ENCODE measurements at places on chromosomes 1 and 21.

DNA sequence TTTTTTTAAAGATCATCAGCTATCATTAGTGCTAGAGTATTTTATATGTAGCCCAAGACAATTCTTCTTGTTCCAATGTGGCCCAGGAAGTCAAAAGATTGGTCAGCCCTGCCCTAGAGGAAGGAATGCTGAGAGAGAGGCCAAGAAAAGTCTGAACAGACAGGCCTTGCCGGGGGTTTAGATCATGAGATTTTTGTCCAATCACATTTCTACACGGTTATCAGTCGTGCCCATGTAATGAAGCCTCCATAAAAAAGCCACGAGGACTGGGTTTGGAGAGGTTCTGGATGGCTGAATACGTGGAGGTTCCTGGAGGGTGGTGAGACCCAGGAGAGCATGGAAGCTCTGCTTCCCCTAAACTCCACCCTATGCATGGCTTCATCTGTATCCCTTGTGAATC is 24.3 kb upstream of the ENO1 start:
- no peak for DNase-seq

DNA sequence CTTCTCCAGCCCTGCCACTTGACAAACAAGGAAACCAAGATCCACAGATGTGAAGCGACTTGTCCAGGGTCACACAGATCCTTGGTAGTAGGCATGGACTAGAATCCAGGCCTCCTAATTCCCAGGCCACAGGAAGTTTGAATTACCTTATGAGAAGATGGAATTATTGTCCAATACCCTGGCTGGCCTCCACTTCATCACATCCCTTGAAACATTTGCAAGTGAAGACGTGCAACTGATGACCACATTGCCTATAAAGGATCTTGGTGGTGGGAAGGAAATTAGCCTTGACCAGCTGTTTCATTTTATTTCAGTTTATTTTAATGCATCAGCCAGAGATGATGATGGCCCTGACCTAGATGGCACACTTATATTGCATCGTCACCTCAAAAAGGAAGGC is 165.8 kb upstream of the CAMK1G start:
- DNase-seq: no peak

DNA sequence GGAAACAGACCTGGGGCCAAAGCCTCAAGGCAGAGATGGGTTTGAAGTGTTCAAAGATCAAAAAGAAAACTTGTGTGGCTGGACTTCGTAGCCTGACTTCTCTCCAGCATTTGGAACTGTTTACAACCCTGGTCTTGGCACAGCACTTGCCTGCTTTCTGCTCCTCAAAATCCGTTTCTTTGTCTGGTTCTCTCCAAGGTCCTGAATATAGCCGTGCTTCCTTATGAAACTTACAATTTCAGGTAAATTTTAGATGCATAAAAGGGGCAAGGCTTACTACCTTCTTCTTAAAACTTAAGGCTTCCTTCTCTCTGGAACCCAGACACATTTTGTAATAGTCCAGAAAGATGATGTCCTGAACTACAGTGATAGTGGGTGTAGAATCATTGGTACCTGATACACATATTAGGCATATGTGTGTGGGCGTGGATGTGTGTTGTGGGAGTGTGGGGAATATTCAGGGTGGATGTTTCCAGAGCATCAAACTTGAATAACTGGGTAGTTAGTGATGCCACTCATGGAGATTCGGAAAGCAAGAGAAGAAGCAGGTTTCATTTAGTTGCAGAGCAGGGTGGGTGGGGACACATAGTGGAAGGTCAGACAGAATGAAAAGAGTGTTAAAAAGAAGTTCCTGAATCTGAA is 26.4 kb upstream of the FAM78B start:
- DNase-seq: no peak

DNA sequence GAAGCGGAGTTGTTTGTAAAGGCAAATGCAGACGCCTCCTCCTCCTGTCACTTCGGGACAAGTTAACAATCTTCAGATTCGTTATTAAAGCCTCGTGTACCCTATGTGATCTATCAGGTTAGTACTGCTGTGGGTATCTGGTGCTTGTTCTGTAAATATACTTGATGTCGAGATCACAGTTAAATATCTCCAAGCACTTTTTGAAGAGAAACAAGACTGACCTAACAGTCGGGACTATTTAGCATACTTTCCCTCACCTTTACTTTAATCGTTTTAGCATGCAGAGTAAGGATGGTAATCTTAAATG is 710 bp downstream of the KLHL20 start:
- peak; percentile 44 for DNase-seq

- no peak for DNase-seq
These were observed 32.7 kb downstream of the WLS start for GRCh38 chr1:68199603-68200002.

DNA sequence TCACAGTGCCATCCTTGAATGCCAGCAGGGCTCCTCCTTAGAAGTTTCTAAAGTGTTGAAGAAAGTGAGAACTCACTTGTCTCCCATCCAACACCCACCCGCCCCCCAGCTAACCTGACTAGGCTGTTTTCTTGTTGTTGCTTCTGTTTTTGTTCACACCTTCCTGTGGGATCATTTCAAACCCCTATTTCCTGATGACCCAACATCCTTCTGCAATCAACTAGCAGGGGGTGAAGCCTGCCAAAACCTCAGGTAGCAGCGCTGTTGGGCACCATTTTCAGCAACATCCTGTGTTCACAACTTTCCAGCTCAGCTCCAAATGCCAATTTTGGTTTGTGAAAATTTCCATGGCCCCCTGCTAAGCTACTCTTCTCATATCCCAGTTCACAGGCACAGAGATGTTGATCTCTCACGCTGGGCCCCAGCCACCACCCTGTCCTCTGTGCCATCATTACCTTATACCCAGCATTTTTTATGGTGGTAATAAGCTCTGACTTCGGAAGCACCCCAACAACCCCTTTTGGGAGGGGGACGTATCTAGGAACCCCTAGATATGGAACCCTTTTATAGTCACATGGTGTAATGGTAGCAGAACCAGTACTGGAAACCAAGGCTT is 41.4 kb downstream of the CDC7 start:
- DNase-seq: no peak

GRCh38 chr1:14887764-14888350 is 265.7 kb upstream of the TMEM51 start:
- no peak for DNase-seq

DNA sequence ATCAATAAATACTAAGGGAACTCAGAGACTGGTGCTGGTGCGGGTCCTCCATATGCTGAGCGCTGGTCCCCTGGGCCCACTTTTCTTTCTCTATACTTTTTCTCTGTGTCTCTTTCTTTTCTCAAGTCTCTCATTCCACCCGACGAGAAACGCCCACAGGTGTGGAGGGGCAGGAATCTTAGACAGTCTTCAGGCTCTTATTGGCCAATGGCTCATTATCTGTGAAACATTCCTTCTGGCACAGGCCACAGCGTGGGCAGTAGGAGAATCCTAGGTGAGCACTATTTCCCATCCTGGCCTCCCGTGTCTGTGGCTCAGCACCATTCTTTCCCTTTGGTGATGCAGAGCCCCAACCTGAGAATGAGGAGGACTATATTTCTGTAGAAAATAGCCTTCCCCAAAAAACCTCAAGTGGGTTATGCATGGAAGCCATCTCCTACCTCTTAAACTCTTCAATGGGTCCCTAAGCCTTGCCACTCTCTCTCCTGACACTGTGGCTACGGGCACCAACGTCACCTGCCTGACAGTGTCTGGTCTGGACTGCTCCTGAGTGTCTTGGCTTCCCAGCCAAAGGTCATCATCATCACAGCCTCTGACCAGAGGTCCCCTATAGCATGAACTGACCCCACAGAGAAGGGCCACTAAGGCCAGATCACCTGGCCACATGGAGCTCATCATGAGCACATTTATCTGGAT is 6.2 kb upstream of the SLAMF1 start:
- DNase-seq: no peak

DNA sequence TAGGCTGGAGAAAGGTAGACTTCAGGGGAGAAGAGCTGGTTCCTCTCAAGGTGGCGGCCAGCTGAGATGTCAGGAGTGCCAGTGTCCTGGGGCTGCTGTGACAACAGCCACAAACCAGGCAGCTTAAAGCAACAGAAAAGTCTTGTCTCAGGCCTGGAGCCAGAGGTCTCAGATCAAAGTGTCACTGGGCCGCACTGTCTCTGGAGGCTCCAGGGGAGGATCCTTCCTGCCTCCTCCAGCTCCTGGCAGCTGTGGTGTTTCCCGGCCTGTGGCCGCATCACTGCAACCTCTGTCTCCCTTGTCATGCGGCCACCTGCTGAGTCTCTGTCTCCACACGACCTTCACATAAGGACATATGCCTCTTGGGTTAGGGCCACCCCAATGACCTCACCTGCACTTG is 24.4 kb upstream of the TSPEAR start:
- DNase-seq: no peak

DNA sequence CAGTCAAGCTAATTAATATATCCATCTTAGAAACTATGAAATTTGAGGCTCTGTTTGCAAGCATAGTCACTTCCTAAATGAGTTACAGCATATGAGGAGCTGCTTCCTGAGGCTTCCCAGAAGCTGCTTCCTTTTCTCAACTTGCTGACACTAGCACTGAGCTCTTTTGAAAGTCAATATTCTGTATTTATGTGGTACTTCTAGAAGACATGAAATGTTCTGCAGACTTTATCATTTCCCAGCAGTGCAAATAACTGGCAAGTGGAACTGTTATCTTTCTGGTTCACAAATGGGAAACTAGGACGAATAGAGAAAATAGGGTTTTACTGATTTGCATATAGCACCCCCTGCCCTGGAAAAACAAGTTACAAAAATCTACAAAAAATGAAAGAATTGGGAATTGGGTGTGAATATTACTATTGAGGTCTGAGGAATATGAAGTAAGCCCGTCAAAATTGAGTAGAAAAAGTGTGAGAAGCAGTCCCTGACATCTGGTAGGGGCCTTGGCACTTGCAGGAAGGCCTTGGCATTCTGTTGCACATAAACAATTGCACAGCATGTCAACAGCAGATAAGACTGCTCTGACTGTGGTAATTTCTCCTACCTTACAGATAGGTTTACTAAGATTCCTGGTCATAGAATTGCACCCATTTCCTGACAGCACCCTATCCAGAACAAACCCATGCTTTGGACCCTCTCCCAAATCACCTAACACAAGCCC is 7.1 kb downstream of the GIPC2 start:
- no peak for DNase-seq

DNA sequence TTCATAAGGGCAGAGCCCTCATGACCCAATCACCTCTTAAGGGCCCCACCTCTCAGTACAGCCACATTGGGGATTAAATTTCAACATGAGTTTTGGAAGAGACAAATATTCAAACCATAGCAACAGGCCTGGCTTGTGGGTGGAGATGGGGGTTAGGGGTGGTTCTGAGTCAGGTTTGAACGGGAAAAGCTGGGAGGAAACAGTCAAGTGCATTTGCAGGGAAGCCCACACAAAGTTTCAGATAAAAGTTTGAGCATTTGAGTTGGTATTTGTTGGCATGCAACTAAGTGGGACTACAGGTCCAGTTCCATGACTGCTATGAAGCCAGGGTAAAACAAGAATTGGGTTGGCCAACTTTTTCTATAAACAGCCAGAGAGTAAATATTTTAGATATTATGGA is 21.0 kb upstream of the PADI2 start:
- DNase-seq: no peak

GRCh38 chr1:58611861-58612385 is 34.9 kb upstream of the TACSTD2 start:
- no peak for DNase-seq

GRCh38 chr1:117933769-117934168 is 4.2 kb downstream of the WDR3 start:
- DNase-seq: no peak

GRCh38 chr1:13478692-13479091 is 35.1 kb downstream of the LRRC38 start:
- no peak for DNase-seq

DNA sequence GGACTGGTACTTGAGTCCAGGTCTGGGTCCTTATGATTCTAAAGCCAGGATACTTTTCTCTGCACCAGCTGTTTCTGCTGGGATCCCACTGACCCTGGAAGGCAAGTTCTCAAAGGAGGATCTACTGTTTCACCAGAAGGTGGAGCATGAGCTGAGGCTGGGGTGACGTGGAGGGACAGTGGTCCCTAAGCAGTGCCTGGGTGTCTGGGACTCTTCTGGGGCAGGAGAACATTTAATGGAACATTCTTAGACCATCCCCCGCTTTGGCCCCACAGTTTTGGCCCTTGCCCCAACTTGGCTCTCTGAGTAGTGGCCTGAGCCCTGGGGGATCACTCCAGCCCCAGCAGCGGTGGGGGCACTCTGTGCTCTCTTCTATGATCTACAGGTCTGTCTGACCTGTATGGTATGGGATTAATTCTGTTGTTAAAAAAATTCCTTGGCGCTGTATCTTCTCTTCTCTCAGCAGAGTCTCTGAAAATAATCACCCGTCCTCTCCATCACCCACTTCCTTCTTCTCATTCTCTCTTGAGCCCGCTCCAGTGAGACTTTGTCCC is 60.3 kb upstream of the CSF3R start:
- no peak for DNase-seq

DNA sequence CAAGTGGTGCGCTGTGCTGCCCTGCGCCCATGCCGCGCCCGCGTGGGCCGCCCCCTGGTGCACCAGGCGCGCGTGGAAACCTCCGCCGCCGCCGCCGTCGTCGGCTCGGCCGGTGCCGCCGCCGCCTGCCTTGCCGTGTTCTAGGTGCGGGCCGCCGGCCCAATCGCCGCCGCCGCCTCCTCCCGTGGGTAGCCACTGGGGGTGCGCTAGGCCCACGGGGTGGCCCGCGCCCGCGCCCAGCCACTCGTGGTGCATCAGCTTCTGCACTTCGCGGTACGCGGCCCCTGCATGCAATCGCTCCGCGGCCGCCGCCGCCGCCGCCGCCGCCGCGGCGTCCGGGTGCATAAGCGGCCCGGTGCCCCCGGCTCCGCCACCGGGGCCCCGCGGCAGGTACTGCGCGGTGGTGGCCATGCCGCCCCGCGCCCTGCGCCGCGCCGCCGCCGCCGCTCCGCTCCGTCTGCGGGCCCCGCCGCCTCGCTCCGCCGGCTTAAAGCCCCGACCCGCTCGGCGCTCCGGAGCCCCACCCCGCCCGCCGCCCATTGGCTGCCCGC is at the start of gene POU3F1:
TSS of gene POU3F1 (minus strand) at position 461 of the 551 bp plus-strand sequence. CDS start at position 411, 50 bp downstream.
- no peak for DNase-seq

DNA sequence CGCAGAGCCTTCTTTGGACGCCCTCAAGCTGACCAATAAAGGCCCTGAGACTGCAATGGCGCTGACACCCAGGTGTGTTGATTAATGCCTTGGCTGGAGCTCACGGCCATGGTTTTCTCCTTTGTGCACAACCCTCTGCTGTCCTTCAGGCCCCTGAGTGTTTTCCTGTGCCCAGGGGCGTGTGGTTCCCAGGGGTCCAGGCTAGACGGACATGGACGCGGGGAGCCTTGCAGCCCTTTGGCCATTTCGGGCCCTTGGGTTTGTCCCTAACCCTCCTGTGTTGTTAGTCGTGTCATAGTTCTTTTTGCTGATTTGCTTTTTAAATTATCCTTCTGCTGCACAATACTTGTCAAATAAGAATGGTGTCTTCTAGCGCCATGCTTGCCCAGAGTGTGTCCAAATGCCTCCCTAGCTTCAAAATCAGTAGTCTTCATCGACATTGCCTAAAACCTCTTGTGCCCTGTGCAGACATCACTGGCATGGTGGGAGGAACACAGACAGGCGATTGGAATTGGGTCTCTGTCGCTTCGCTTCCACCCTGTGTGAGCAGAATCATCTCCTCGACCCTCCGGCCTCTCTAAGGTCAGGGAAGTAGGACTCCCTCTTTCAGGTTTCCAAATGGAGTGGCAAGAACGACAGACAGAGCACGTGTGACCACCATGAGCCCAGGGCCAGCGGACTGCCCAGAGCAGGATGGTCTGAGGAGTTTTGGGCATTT is 1.9 kb downstream of the KRTAP10-4 start:
- DNase-seq: no peak

Data from pons (tissue), 1 donor.